ENCODE measurements at places on chromosomes 5 and 9. TPM values are rescaled to one million over a fixed set of nuclear protein-coding genes. Genes with fewer than 3 reads are reported as not detected.

- no peak for DNase-seq
These were observed 329.1 kb downstream of the SH3GL2 start for GRCh38 chr9:17907779-17908508.

GRCh38 chr5:143347046-143347445, 56.4 kb downstream of the NR3C1 start:
- DNase-seq: no peak

DNA sequence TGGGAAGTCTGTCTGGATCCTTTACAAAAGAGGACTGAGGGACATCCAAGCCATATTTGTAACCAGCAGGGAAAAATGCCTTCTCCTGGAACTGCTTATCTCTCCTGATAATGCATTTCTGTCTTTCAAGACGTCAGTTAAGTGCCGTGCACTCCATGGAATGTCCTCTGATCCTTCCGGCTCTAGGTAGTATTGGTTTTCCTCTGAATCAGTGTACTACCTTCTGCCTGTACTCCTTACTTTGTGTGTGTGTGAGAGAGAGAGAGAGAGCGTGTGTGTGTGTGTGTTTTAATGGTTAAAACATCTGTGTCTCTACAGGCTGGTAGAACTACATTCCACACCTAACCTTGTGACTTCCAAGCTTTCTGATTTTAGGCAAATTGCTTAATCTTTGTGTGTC, 89.9 kb downstream of the PIP5K1B start:
- DNase-seq: no peak

The SPRY4 gene
- 19.9 TPM for total RNA-seq

DNA sequence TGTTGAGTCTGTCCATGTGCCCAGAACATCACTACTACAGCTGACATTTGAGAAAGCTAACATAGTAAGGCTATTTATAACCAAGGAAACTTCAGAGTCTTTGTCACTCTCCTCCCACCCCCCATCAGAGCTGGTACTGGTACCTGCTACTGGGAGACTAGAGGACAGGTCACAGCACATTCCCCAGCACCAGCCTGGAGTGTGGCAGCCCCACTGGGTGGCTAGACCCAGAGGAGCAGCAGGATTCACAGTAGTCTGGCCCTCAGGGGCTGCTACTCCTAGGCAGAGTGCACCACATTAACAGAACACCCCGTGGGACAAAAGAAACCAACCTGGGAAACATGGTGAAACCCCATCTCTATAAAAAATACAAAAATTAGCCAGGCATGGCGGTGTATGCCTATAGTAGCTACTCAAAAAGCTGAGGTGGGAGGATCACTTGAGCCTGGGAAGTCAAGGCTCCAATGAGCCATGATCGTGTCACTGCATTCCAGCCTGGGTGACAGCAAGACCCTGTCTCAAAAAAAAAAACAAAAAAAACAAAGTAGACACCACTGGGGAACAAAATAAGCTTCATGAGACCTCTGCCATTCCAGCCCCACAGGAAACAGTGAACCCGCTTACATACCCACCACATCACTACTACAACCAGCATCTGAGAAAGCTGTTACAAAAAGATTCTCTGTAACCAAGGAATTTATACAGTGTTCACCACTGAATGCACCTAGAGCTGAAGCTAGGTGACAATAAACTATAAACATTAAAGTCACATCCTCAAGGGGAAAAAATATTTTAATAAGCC, 26.3 kb upstream of the PTGER4 start:
- DNase-seq: no peak

The GPR150 gene
- total RNA-seq: not detected

DNA sequence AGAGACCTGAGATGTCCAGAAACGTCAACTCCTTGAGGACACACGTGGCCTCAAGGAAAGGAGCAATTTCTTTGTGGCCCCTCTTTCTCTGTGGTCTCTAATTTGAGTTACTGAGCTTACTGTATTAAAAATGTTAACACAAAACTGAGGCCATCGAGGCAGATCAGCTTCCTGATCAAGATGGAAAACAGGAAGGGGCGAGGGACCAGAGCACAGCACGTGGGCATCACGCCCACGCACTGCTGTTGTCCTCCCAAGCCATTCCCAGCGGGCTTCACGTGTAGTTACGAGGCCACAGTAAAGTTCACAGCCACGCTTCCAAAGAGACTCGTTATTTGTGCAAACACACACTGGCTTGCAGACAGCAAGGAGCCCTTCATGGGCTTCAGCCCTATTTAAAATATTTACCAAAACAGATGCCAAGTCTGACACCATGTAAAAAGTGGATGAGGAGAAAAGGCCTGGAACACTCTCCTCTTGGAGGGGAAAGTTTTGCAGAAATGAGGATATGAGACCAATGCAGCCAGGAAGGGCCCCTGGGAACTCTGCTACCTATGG, 149.5 kb downstream of the ROR2 start:
- no peak for DNase-seq

GRCh38 chr5:140251527-140251973, 51.4 kb downstream of the PFDN1 start:
- no peak for DNase-seq

All from right atrium auricular region (tissue), 2 donors.